Astrocyte of the hippocampus (primary cell): ENCODE measurements at places on chromosomes 11 and 22.

- DNase-seq, result no peak
Measured at GRCh38 chr22:49904040-49904369, 14.2 kb downstream of the ALG12 start.

DNA sequence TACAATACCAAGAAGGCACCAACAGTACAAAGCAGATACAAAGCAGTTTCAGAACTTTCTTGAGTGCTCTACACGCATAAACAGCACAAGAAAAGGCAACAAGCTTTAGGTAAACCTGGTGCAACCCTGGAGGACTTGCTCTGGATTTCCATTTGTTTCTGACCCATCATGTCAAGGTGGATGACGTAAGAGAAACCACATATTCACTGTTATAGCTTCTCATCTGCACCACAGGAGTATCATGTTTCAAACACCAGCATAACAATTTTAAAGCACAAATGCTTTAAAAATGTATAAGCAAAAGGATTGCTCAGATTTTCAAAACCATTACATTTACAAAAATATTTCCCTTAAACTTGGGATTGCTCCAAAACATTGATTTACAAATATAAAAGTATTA lies 25.0 kb upstream of the YPEL1 start:
- peak; percentile 60 for DNase-seq

- no peak for DNase-seq
Measured at GRCh38 chr22:30861688-30862552, 106.7 kb downstream of the MORC2 start.

DNA sequence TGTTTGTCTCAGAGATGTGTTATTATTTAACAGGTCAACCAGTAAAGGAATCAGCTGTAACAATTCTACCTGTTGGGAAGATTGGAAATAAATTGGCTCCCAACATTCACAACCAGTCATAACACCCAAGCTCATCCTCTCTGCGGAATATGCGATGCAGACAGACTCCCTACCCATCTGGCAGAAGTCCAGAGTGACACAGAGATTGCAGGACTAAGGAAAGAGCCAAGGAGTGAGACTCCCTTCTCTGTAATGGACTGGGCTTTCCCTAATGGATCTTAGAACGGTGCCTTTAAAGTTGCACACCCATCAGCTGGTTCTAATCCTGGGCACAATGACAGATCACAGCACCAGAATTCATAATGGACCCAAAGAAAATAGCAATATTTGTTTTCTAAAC lies 27.8 kb upstream of the UBASH3B start:
- no peak for DNase-seq

GRCh38 chr11:92656783-92657182 lies 312.7 kb upstream of the MTNR1B start:
- DNase-seq, result no peak

GRCh38 chr11:2551131-2551530 lies 106.3 kb downstream of the KCNQ1 start:
- DNase-seq, result no peak

- DNase-seq, result peak; percentile 39
Measured at GRCh38 chr11:95625164-95625900, 164.2 kb downstream of the FAM76B start.

DNA sequence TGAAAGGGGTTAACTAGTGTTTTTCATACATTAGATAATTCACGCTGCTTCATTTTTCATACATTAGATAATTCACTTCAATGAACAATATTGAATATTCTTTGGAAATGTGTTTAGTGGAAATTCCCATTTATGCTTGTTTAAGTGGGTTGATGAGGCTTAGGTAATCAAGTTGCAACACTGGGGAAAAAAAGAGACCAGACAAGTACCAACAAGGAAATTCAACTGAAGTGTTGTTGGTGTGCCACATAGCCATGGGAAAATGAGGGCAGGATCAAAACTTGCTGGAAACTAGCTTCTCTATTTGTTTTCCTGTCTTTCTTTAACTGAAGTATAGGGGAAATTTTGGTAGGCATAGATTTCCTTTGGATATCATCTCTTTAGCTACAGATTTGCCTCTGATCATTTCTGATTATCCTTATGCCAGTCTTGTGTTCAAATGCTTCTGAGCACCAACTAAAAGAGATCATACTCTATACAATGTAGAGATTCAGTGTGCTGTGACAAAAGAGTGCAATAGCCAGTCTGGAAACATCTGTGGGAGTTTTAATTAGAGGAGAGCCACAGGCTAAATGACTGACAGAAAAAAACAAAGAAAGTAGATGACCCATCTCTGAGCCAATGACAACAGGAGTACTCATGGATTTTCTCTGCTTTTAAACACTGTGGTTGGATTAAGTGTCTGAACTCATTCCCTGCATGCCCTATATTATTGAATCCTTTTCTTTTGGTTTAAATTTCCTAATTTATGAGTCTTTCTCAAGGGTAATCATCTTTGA lies 67.6 kb upstream of the CTSC start:
- no peak for DNase-seq

DNA sequence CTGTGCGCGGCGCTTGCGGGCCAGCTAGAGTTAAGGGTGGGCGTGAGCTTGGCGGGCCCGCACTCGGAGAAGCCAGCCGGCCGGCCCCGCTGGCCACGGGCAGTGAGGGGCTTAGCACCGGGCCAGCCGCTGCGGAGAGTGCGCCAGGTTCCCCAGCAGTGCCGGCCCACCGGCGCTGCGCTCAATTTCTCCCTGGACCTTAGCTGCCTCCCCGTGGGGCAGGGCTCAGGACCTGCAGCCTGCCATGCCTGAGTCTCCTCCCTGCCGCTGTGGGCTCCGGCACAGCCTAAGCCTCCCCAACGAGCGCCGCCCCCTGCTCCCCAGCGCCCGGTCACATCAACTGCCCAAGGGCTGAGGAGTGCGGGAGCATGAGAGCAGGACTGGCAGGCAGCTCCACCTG lies 5.2 kb upstream of the PES1 start:
- DNase-seq, result no peak

DNA sequence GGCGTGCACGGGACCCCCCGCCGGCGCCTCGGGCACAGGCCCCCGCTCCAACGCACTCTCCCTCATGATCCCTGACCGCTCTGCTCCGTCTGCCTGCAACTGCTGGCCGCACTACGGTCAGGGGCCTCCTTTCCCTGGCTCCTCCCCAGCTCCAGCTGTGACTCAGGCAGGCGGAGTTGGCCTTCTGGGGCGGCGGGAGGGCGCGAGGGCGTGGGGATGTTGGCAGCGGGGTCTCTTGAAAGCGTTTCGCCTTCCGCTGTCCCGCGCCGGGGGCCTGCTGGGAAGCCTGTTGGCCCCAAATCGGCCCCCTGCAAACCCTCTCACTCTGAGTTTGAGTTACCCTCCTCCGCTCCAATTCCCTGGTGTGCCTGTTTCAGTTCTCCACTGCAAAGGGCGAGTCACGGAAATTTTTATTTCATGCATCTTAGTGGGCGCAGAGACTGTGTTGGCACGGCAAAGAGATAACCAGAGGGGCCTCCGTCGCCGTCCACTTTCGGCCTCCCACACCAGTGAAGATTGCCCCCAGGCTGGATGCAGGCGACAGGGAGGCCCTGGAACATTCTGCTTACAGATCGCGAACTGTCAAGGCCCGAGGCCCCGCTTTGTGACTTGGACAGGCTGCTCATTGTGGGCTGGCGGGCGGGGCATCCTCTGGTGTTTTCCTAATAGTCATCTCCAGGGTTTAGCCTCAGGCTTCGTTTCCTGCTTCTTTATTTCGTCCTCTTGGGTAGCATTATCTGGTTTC lies at the start of gene CAVIN3:
Gene CAVIN3 (minus strand): TSS at position 91 of the 745 bp plus-strand sequence. CDS start 25 bp downstream, at position 66.
- DNase-seq, result peak; percentile 83

- DNase-seq, result no peak
Measured at GRCh38 chr11:119891055-119891768, 162.2 kb upstream of the NECTIN1 start.

DNA sequence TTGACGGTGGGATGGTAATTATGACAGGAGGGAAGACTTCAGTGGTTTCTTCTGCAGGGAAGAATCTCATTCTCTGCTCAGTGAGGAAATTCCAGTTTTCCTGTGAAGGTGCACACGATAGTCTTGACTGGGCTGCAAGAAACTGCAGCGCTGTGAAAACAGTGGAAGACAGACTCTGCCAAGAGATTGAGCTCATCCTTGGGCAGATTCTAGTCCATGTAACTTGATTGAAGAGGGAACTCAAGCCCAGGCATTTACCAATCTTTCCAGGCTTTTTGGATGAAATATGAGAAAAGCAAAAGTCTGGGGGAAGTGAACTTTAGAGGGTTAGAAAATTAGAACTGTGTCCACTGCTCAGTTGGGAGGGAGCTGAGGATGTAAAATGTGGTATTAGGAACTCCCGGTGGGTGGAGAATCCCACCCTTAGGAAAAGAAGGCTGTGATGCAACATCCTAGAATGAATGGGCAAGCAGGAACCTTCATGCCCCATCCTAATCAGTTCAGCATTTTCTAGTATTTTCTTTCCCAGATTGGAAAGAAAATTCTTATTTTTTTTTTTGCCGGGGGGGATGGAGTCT lies 212.6 kb downstream of the DBX1 start:
- DNase-seq, result no peak

DNA sequence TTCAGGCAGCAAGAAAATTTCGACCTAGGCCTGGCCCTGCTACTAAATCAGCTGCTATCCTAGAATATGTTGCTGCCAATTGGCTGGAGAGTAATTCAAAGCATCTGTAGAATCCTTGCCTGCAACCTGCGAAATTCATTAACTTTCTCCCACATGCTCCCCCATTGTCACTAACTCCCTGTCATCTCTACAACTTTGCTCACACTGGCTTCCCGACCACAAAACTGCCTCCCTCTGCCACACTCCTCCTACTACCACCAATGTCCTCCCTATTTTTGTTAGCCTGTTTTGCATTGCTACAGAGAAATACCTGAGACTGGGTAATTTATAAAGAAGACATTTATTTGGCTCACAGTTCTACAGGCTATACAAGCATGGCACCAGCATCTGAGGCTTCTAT lies 570.6 kb downstream of the INSC start:
- no peak for DNase-seq

DNA sequence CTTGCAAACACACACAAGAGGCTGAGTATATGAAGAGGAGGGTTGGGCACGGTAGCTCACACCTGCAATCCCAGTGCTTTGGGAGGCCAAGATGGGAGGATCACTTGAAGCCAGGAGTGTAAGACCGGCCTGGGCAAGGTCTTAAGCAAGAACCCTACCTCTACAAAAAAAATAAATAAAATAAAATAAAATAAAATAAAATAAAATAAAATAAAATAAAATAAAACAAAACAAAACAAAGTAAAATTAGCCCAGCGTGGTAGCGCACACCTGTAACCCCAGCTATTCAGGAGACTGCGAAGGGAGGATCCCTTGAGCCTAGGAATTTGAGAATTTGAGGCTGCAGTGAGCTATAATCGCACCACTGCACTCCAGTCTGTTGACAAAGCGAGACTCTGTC lies 337.9 kb downstream of the SHANK2 start:
- no peak for DNase-seq

DNA sequence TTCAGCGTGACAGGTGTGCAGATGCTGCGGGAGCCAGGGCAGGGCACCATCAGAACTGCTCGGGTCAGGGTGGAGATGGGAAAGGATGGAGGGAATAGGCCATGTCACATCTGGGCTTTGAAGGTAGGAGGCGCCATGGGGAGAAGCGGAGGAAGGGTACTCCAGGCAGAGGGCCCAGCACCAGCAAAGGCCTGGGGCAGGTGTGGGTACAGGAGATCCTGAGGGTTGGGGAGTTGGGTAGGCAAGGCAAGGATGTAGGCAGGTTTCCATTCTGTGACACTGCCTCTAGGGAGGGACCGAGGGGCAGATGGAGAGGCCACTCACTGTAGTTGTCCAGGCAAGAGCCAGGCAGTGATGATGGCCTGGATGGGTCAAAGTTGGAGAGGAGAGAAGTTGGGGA lies 8.5 kb downstream of the EMID1 start:
- DNase-seq, result no peak

DNA sequence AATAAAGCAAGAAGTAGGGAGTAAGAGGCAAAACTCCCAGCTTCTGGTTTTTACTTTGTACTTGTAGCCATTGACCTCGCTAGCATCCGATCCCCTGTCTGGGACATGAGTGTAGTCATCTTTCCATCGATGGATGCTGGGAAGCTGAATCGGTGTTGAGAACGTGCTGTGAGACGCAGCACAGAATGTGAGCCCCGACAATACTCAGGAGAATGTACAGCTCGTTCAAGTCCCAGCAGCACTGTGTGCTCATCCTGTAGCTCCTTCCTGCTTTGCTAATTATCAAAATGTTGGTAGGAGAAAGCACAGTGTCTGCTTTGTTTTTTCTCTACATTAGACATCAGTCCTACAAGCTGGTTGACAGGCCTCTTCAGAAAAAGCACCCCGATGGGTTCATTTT lies 56.6 kb downstream of the JAM3 start:
- DNase-seq, result peak; percentile 35

DNA sequence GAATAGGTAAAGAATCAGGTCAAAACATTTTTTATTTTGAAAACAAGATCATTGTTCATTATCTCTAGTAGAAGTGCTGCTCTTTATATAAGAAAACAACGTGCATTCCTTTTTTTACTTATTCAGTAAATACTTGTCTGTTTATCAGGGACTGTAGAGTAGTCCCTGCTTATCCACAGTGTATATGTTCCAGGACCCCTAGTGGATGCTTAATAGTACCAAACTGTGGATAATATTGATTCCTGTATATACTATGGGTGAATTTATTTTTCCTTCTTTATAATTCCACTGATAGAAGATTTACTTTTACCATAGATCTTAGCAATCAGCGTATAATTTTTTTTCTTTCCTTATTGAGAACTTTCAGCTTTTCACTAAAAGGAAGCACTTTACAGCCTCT lies 32.6 kb downstream of the CEP295 start:
- DNase-seq, result no peak

GRCh38 chr11:13042873-13043342 lies 33.8 kb downstream of the RASSF10 start:
- DNase-seq, result no peak

GRCh38 chr22:17638182-17638431 lies 450 bp upstream of the BCL2L13 start:
- DNase-seq, result no peak

DNA sequence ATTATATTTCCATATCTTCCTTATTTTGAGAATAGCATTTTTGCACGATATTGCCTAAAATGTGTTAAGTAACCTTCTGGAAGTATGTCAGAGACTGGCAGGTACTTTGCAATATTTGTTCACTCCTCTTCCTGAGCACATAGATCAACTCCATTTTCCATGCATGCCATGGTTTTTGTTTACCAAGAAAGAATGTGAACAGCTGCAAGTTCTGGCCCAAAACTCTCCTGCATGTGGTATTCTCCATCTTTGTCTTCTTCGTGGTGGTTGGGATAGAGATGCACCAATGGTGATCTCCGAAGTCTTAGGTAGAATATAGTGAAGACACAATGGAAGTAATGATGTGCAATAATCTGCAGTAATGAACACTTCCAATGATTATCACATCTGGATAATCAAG lies 2241.0 kb upstream of the RAG2 start:
- DNase-seq, result no peak
